ENCODE measurements at places on chromosomes 1 and 21.

- H3K4me1 ChIP-seq, result peaks cover 36% of the 10 kb centered on the region
- DNase-seq, result peak; percentile 54
- H3K4me3 ChIP-seq, result no peak overlapping the region
- H3K27me3 ChIP-seq, result no peaks in the 10 kb centered on the region
- no peaks in the 10 kb centered on the region for H3K36me3 ChIP-seq
- no peak overlapping the region for H3K27ac ChIP-seq
Measured at GRCh38 chr1:26723013-26723991, 27.5 kb downstream of the ARID1A start.

DNA sequence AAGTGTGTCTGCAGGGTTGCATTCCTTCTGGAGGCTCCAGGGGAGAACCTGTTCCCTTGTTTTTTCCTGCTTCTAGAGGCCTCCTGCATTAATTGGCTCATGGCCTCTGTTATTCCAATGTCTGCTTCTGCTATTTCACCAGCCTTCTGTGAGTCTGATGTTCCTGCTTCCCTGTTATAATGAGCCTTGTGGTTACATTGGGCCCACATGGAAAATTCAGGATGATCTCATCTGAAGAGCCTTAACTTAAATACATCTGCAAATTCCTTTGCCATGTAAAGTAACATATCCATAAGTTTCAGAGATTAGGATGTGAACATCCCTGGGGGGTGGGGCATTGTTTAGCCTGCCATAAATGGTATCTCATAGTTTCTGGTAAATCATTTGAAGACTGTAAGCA, 181.1 kb downstream of the RWDD3 start:
- H3K27ac ChIP-seq, result no peak overlapping the region
- no peak overlapping the region for H3K4me3 ChIP-seq
- no peaks in the 10 kb centered on the region for H3K27me3 ChIP-seq
- DNase-seq, result no peak
- H3K36me3 ChIP-seq, result no peaks in the 10 kb centered on the region

DNA sequence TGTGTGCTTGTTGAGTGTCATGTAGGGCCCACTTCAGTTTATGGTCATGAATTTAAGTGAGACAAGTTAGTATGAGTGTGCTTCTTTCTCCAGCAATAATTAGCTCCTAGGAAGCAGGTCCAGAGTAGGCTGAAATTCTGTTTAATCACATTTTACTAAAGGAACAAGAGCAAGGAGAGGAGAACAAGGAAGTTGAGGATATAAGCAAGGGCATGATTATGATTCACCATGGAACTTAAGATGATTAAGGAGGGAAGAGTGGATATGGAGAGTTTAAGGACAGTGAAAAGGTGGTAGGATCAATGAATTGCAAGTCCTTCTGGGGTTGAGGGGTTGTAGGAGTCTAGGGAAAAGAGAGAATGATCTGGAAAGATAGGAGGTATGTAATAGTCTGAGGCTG, 3.1 kb upstream of the DIPK1A start:
- no peaks in the 10 kb centered on the region for H3K36me3 ChIP-seq
- peaks cover 47% of the 10 kb centered on the region for H3K27me3 ChIP-seq
- no peak overlapping the region for H3K4me3 ChIP-seq
- no peak for DNase-seq
- no peak overlapping the region for H3K27ac ChIP-seq
- H3K4me1 ChIP-seq, result no peaks in the 10 kb centered on the region

DNA sequence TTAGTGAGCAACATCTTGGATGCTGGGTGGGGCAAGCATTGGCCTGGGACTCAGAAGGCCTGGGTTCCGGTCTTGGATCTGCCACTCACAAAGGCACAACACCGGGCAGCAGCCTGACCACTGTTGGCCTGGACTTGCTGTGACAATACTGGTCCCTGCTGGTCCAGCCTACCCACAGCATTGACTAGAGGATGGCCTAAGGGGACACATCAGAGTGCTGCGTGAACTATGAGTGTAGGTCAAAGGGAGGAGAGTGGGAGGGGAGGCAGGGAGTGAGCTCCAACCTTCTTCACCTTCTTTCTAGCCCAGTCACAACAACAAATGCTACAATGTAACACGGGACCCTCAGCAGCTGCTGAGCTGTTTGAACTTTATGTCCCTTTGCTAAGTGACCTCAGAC, 31.1 kb downstream of the TMEM50A start:
- no peak overlapping the region for H3K27ac ChIP-seq
- no peak overlapping the region for H3K4me3 ChIP-seq
- no peaks in the 10 kb centered on the region for H3K4me1 ChIP-seq
- H3K27me3 ChIP-seq, result no peaks in the 10 kb centered on the region
- H3K36me3 ChIP-seq, result no peaks in the 10 kb centered on the region
- DNase-seq, result no peak

- no peak overlapping the region for H3K27ac ChIP-seq
- no peak overlapping the region for H3K4me3 ChIP-seq
- no peaks in the 10 kb centered on the region for H3K4me1 ChIP-seq
- no peaks in the 10 kb centered on the region for H3K36me3 ChIP-seq
Measured at GRCh38 chr1:181969902-181970301, 91.6 kb downstream of the ZNF648 start.

GRCh38 chr1:22654692-22655091, 1.7 kb downstream of the C1QB start:
- no peak overlapping the region for H3K4me3 ChIP-seq
- H3K27me3 ChIP-seq, result peaks cover 49% of the 10 kb centered on the region
- no peak overlapping the region for H3K27ac ChIP-seq
- no peak for DNase-seq

- no peak overlapping the region for H3K27ac ChIP-seq
- peaks cover 2% of the 10 kb centered on the region for H3K4me1 ChIP-seq
- H3K4me3 ChIP-seq, result no peak overlapping the region
- H3K36me3 ChIP-seq, result no peaks in the 10 kb centered on the region
Measured at GRCh38 chr21:45869121-45870007, 112.2 kb upstream of the COL6A1 start.

DNA sequence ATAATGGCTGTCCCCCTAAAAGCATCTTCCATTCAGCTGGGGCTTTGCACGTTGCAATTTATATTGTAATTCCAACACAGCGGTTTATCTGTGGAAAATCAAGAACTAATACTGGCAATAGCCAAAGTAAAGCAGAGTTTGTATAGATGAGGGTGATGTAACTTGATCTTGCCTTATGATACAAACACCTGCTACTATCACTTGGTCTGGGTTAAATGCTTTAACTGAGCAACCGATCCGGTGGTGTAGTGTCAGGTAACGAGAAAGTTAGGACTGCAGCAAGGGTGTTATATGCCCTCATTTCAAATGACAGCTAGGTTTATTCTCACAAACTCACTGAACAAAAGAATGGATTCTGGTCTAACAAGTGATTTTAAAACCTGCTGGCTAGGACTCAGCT, 47.3 kb upstream of the PLPPR4 start:
- H3K27me3 ChIP-seq, result no peaks in the 10 kb centered on the region
- no peaks in the 10 kb centered on the region for H3K4me1 ChIP-seq
- no peak overlapping the region for H3K27ac ChIP-seq
- H3K36me3 ChIP-seq, result no peaks in the 10 kb centered on the region
- no peak for DNase-seq

GRCh38 chr21:36684957-36685714, 13.8 kb upstream of the SIM2 start:
- no peaks in the 10 kb centered on the region for H3K4me1 ChIP-seq
- no peak for DNase-seq
- no peaks in the 10 kb centered on the region for H3K36me3 ChIP-seq

- peaks cover 1% of the 10 kb centered on the region for H3K36me3 ChIP-seq
- H3K4me3 ChIP-seq, result peak within 1 kb of the TSS; percentile 85
- DNase-seq, result peak; percentile 96
Measured at GRCh38 chr1:211675230-211676105, at the start of gene NEK2. TSS of gene NEK2 (minus strand) at chr1:211675621. CDS start at chr1:211675479, 142 bp downstream.

- H3K27me3 ChIP-seq, result peaks cover 10% of the 10 kb centered on the region
- no peak overlapping the region for H3K27ac ChIP-seq
- DNase-seq, result no peak
Measured at GRCh38 chr1:167659881-167660280, 29.8 kb downstream of the RCSD1 start.

DNA sequence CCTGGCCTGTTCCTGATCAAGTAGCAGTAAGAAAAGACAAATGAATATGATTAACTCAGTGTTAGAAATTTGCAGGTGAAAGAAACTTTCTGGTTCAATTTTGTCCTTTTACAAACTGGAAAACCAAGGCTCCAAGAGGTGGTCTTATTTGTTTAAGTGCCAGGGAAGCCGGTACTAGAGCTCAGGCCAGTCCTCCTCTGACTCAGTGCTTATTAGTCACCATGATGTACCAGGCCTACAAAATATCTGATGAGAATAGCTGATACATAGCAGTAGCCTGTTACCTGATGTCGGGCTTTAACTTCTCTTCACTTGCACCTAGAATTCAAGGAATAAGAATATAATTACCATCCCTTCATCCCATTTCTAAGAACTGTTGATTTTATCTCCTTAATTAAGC, 394.8 kb downstream of the LMX1A start:
- H3K27me3 ChIP-seq, result no peaks in the 10 kb centered on the region
- no peak for DNase-seq
- no peaks in the 10 kb centered on the region for H3K4me1 ChIP-seq
- no peaks in the 10 kb centered on the region for H3K36me3 ChIP-seq
- no peak overlapping the region for H3K27ac ChIP-seq

DNA sequence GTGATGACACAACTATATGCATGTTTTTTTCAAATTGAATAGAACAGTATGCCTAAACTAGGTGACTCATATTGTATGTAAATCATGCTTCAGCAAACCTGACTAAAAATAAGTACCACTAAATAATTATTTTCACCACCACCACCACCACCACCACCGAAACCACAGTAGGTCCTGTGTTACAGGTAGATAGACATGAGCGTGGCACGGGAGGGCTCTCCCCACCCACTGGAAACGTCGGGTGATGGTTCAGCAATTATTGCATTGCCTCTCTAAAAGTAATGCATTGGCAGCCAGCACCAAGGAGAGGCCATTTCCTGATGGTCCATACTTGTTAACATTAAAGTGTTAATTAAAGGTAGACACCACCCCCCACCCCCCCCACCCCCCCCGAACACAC, 297.0 kb upstream of the NCAM2 start:
- H3K4me3 ChIP-seq, result no peak overlapping the region
- H3K4me1 ChIP-seq, result peaks cover 3% of the 10 kb centered on the region
- H3K27ac ChIP-seq, result no peak overlapping the region
- no peaks in the 10 kb centered on the region for H3K36me3 ChIP-seq
- no peak for DNase-seq
- no peaks in the 10 kb centered on the region for H3K27me3 ChIP-seq

DNA sequence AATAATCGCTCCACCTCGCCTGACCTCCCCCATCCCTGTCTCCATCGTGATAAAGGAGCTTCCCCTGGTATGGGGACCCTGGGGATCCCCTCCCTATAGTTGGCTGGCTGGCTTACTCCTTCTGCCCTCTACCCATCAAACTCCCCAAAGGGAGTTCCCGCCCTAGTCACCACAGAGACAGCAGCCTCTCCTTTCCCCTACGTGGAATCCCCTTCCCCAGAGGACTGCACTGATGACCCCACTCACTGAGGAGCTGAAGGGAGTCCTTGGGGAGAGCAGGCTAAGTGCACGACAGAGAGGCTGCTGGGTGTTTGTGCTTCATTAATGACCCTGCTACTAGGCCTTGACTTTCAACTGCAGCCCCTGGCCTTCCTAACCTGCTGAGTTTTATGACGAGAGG, 1.9 kb downstream of the CADM3 start:
- H3K4me3 ChIP-seq, result no peak overlapping the region
- no peak overlapping the region for H3K27ac ChIP-seq
- no peaks in the 10 kb centered on the region for H3K27me3 ChIP-seq
- H3K36me3 ChIP-seq, result no peaks in the 10 kb centered on the region
- peaks cover 8% of the 10 kb centered on the region for H3K4me1 ChIP-seq

- H3K4me1 ChIP-seq, result no peaks in the 10 kb centered on the region
- no peak overlapping the region for H3K27ac ChIP-seq
Measured at GRCh38 chr1:196098000-196098399, 510.2 kb downstream of the KCNT2 start.

Data from neuronal stem cell (in vitro differentiated cells).